ENCODE measurements at places on chromosomes 7 and 10. TPM values are rescaled to one million over a fixed set of nuclear protein-coding genes. Genes with fewer than 3 reads are reported as not detected.

GPER1 gene
- 0.15 TPM for total RNA-seq

DNA sequence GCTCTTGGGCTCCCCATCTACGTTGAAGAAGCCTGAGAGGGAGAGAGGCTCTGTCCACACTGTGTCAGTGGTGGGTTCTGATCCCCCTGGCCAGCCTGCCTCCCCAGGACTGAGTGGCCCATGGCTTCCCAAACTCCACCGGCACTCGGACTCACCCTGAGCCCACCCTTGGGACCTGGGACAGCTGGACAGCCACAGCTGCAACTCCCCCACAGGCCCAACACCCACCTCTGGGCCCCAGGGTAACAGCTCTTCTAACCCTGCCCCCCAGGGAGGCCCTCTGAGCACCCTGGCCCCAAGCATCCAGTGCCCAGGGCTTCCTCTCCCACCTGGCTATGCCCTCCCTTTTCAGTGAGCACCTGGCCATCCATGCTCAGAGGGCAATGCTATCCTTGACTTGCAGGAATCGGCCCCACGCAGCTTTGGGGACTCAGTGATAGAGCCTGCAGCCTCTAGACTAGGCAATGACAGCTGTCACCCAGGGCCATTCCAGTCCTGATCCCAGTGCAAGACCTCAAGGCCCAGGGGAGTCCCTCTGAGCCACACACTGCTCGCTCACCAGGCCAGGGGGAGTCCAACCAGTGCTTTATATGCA, 17.9 kb downstream of the OGDHL start:
- no peak overlapping the region for H3K4me3 ChIP-seq
- no peaks in the 10 kb centered on the region for H3K4me1 ChIP-seq
- H3K27me3 ChIP-seq: no peaks in the 10 kb centered on the region
- no peak for DNase-seq
- H3K36me3 ChIP-seq: no peaks in the 10 kb centered on the region

DNA sequence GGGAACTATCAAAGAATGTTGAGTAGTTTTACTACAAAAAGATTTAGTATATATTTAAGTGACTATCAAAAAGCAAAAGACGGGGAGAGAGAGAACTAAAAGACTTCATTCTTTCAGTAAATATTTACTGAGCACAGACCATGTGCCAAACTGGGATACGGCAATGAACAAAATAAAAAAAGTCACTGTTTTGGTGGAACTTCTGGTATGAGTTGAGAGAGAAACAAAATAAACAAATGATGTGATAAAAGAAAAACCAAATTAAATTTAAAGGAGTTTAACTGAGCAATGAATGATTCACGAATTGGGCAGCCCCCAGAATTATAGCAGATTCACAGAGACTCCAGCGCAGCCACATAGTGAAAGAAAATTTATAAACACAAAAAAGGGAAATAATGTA, 17.8 kb upstream of the AKAP9 start:
- DNase-seq: no peak
- H3K36me3 ChIP-seq: no peaks in the 10 kb centered on the region
- H3K4me3 ChIP-seq: no peak overlapping the region
- H3K27ac ChIP-seq: no peak overlapping the region

GRCh38 chr7:39681887-39682441, 58.6 kb downstream of the RALA start:
- H3K27me3 ChIP-seq: no peaks in the 10 kb centered on the region
- no peak for DNase-seq
- H3K36me3 ChIP-seq: 0 out of 2 replicates have a peak, but pooled peaks cover 1% of the 10 kb centered on the region
- H3K4me3 ChIP-seq: no peak overlapping the region
- H3K4me1 ChIP-seq: no peaks in the 10 kb centered on the region
- no peak overlapping the region for H3K27ac ChIP-seq

MPP7 gene
- total RNA-seq: 5.9 TPM

GRCh38 chr7:111083413-111083812, 7.5 kb upstream of the LRRN3 start:
- H3K36me3 ChIP-seq: no peaks in the 10 kb centered on the region
- H3K4me3 ChIP-seq: no peak overlapping the region
- DNase-seq: no peak
- H3K27ac ChIP-seq: no peak overlapping the region
- no peaks in the 10 kb centered on the region for H3K27me3 ChIP-seq
- H3K4me1 ChIP-seq: peaks cover 8% of the 10 kb centered on the region

- no peak overlapping the region for H3K4me3 ChIP-seq
- H3K4me1 ChIP-seq: peaks cover 3% of the 10 kb centered on the region
- no peaks in the 10 kb centered on the region for H3K36me3 ChIP-seq
- H3K27me3 ChIP-seq: peaks cover 16% of the 10 kb centered on the region
- DNase-seq: peak; percentile 34
Measured at GRCh38 chr7:154795437-154795836, 207.5 kb downstream of the PAXIP1 start.

MDH2 gene
- total RNA-seq: 168 TPM

TRIM74 gene
- not detected for total RNA-seq

DNA sequence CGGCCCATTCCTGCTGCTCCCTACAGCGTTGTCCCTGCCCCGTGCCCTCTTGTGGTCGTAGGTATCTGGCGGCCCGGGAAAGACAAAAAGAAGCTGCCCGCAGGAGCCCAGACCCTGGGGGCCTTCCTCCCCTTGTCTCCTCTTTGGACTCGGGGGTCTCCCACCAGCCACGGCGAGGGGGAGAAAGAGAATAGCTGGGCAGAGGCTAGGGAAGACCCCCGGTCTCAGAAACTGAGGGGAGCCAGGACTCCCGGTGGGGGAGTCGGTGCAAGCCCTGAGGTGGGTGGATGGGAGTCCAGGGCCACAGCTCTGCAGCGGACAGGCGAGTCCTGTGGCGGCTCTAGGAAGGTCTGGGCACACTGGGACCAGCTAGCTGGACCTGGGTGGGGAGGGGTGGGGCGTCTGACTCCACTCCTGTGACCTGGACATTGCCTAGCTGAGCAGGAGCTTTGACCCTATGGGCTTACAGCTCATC, 1.3 kb upstream of the SH2D4B start:
- no peaks in the 10 kb centered on the region for H3K4me1 ChIP-seq
- no peaks in the 10 kb centered on the region for H3K36me3 ChIP-seq
- no peak overlapping the region for H3K27ac ChIP-seq
- no peak overlapping the region for H3K4me3 ChIP-seq
- DNase-seq: no peak

DNA sequence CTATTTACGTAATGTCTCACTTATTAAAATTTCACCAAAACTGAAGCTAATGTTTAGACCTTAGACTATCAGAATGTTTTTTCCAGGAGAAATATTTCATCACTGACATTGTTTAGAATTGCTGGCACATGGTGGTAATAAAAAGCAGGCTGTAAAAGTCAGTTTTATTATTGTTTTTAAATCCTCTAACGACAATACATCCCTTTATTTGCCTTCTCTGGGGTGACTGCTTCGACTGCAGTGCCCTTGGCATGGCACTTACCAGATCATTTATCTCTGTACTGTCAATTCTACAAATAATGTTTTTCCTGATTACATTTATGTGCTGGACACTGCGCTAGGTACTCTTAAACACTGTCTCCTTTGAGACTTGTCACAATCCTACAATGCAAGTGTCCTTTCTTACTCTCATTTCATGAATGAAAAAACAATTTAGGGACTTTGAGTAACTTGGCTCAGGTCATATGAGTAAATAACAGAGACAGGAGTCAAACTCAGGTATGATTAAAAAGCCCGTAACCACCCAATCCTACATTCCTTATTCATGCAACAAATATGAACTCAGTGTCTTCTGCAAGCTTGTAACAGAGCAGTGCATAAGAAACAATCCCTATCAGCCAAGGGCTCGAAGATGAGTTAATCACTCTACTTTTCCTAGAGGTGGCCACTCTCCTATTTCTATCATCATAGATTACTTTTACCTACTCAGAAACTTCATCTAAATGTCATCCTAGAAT, 5.6 kb upstream of the ING3 start:
- DNase-seq: no peak
- no peaks in the 10 kb centered on the region for H3K27me3 ChIP-seq
- peaks cover 4% of the 10 kb centered on the region for H3K4me1 ChIP-seq

C10orf67 gene
- 0.15 TPM for total RNA-seq

DNA sequence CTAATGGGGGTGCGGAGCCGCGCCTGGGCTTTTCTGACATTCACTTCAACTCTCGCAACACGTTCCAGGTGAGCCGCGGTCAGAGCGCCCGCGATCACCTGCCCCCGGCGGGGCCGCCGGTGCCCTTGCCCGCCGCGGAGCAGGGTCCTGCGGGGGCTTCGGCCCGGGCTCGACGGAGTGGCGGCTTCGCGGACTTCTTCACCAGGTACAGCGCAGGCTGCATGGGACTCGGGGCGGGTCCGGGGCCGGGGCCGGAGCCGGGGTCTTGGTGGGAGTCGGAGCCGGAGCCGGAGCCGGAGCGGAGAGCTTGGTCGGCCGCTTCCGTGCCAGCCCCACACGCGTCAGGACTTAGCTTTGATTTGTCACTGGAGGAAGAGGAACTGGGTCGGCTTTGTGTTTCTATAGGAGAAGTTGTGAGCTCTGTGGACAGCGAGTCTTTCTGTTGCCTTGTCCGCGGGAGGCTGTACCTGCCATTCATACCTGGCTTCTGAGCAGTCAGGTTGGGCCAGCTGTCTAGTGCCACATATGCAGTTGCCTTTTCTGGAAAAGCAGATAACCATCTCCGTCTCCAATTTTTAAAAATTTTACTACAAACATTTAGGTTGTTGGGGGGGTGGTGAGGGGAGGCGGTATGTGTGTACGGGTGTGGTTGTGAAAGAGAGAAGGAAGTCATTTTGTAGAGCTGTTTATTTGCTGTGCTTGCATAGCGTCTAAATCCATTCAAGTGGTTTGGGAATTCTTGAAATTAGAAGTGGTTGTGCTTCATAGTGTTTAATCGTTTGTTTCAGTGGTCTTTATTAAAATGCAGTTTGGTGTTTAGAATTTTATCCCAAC, 1.3 kb downstream of the TBC1D12 start:
- no peaks in the 10 kb centered on the region for H3K27me3 ChIP-seq
- H3K27ac ChIP-seq: peak overlapping the region; percentile 86
- peak overlapping the region; percentile 89 for H3K4me3 ChIP-seq
- DNase-seq: peak; percentile 43
- H3K4me1 ChIP-seq: peaks cover 12% of the 10 kb centered on the region

DNA sequence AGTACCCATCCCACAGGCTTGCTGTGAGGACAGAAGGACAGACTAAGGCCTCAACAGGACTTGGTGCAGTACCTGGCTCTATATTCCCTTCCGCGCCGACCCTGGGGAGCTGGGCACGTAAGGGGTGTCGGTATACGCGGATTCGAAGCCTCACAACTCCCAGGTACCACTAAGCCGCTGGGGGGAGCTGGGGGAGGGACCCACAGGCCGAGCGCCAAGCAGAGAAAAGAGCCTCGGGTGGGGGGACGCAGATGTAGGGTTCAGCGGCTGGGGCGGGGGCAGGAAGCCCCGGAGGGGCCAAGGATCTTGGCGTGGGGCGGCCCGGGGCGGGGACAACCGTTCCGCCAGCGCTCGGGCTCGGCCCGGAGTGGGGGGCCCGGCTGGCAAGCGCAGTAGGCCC, 126.4 kb upstream of the ZNF746 start:
- peaks cover 16% of the 10 kb centered on the region for H3K36me3 ChIP-seq
- H3K4me1 ChIP-seq: peaks cover 3% of the 10 kb centered on the region
- H3K4me3 ChIP-seq: peak overlapping the region; percentile 97
- DNase-seq: no peak
- peaks cover under 1% of the 10 kb centered on the region for H3K27me3 ChIP-seq
- H3K27ac ChIP-seq: peak overlapping the region; percentile 68

DNA sequence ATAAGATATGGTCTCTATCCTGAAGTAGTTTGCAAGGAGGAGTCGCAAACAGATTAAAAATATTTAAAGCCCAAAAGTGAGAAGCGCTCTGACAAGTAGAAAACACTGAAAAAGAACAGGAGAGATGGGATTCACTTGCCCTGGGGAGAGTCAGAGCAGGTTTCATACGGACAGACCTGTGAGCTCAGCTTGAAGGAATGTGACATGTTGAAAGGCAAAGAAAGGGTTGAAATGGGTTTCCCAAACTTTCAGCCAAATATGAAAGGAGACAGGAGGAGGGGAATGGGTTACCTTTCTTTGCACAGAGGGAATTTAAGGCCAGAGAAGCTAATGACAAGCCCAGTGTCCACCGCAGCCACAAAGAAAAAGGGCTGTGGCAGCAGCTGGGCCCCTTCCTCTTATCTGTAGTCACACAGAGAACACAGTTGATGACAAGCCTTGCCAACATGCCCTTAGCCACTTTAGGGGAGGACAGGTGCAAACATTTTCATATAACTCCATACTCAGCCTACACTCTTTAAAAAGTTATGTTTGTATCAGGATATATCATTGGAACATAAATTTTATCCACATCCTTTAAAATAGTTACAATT, 14.9 kb downstream of the HOXA1 start:
- no peaks in the 10 kb centered on the region for H3K4me1 ChIP-seq
- no peaks in the 10 kb centered on the region for H3K27me3 ChIP-seq
- no peak overlapping the region for H3K27ac ChIP-seq
- DNase-seq: no peak
- no peaks in the 10 kb centered on the region for H3K36me3 ChIP-seq

PON1 gene
- total RNA-seq: 0.84 TPM

TMEM229A gene
- not detected for total RNA-seq

CFAP43 gene
- not detected for total RNA-seq

DNA sequence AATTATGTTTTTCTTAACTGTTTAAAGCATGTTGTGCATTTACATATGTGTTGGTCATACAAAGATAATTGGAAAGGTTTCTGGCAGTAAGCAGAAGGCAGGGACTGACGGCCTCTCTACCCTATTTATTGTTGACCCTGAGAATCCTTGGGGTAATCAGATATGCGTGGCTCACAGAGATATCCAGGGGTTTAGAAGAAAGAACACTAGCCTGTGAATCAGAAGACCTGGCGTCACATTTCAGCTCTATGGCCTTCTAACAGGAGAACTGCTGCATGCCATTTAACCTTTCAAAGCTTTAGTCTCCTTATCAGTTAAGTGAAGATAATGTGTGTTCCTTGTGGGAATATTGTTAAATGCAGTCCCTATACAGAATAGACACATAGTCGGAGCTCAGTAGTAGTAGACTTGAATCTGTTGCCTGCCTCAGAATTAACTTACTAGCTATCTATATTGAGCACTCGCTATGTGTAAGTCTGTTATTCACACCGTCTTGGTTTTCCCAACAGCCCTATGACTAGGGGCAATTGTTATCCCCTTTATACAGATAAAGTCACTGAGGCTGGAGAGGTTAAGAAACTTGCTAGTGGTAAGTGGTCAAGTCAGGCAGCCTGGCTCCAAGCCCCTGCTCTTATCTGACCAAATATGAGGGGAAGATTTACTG, 129.6 kb upstream of the ANKRD1 start:
- H3K27ac ChIP-seq: no peak overlapping the region
- no peaks in the 10 kb centered on the region for H3K4me1 ChIP-seq
- H3K36me3 ChIP-seq: no peaks in the 10 kb centered on the region
- DNase-seq: no peak

DNA sequence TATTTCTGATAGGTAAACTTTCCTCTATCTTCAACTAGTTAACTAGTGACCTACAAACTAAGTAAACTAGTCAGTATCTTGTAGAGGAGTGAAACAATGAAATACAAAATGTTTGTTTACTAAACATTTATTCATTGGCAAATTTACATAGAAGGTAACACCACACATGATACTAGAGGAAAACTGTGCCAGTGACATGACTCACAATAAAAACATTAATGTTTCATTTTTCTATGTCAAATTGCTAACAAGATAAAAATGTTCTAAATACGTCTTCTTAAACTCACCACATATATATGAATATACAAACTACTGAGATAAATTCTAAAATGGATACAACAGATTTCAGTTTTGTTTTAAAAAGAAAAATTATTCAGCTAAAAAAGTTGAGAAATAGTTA, 471.3 kb downstream of the PARD3 start:
- H3K27me3 ChIP-seq: no peaks in the 10 kb centered on the region
- peaks cover 27% of the 10 kb centered on the region for H3K4me1 ChIP-seq
- H3K36me3 ChIP-seq: peaks cover 6% of the 10 kb centered on the region
- H3K27ac ChIP-seq: no peak overlapping the region
- no peak for DNase-seq
